ENCODE measurements at places on chromosomes 6 and 20. TPM values are rescaled to one million over a fixed set of nuclear protein-coding genes. Genes with fewer than 3 reads are reported as not detected.
A peak's percentile ranks its signal among the peaks of the same experiment; 100 is the strongest.

Gene GHRH
- total RNA-seq: not detected

Gene GSTA4
- total RNA-seq: 25.9 TPM

Gene ENPP4
- 2.2 TPM for total RNA-seq

Gene DTD1
- total RNA-seq: 70.5 TPM

Gene RBBP8NL
- not detected for total RNA-seq

Gene CRIP3
- total RNA-seq: not detected

Gene TNNC2
- total RNA-seq: 0.32 TPM

Gene TFAP2A
- total RNA-seq: 2.6 TPM

Gene ZNF165
- 0.86 TPM for total RNA-seq

Gene ADGRB3
- under 0.01 TPM for total RNA-seq

Gene GSTA2
- total RNA-seq: not detected

Gene PRICKLE4
- 0.86 TPM for total RNA-seq

GRCh38 chr6:43184268-43184985 lies 2.4 kb downstream of the CUL9 start:
- DNase-seq: no peak

- no peak for DNase-seq
Observed at GRCh38 chr6:122145741-122146240, 253.7 kb upstream of the HSF2 start.

GRCh38 chr20:3862333-3862732 lies 15.7 kb downstream of the MAVS start:
- no peak for DNase-seq

GRCh38 chr6:30790724-30791383 lies 46.5 kb upstream of the IER3 start:
- DNase-seq: no peak

DNA sequence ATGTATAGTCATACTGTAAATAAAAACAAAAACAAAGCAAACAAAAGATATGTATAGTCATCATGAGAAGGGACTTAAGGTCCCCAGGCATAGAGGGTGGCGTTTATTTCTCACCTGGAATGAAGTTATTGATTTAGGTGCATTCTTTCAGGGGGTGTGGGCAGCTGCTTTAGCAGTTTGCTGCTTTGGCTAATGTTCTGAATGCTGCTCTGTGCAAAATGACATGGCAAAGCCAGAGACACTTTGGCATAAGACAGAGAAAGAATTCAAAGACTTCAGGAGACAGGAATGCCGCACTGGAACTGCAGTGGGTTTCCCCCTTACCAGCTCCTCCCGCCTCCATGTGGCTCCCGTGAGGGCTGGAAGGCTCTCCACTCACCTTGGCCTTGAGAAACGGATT lies 36.4 kb upstream of the NELFCD start:
- DNase-seq: no peak

- peak; percentile 54 for DNase-seq
Observed at GRCh38 chr6:36682328-36683144, 4.0 kb downstream of the CDKN1A start.

- DNase-seq: no peak
Observed at GRCh38 chr6:35489066-35489465, 7.8 kb downstream of the TEAD3 start.

DNA sequence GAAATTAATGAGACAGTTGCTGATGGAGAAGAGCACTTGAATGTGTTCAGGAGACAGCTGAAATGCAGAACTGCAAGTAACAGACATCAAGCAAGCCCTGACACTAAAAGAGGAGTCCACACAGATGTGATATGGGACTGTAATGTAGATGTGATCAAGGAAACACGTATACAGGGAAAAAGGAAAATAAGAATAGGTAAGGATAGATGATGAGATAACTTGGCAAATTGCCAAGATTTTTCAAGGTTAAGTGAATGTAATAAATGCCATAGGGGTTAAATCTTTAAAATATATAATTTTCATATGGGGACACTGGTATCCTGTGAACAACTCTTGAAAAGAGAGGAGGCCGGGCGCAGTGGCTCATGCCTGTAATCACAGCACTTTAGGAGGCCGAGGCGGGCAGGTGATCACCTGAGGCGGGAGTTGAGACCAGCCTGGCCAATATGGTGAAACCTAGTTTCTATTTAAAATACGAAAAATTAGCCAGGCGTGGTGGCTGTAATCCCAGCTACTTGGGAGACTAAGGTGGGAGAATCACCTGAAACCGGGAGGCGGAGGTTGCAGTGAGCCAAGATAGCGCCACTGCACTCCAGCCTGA lies 7.2 kb upstream of the SNX14 start:
- DNase-seq: no peak

DNA sequence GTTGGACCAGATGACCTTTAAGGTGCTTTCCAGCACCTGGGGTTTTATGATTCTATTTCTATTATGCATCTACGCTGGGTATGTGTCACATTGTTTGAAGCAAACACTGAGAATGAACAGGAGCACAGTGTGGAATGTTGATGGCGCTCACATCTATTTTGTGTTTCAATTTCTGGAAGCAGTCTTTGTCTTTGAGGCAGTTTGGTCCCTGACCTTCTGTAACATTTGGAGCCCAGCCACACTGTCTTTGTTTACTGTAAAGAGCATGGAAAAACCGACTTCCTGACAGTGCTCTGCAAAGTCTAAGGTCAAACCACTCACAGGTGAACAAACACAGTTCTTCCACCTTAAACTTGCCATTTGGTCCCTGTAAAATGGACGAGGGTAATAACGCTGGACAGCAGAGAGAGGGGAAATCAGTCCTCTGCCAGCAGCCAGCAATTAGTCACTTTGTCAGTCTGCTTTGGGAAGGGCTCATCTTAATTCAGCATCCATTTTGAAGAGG lies 155.5 kb downstream of the PRL start:
- no peak for DNase-seq

- no peak for DNase-seq
Observed at GRCh38 chr20:60220706-60221105, 262.5 kb downstream of the CDH26 start.

DNA sequence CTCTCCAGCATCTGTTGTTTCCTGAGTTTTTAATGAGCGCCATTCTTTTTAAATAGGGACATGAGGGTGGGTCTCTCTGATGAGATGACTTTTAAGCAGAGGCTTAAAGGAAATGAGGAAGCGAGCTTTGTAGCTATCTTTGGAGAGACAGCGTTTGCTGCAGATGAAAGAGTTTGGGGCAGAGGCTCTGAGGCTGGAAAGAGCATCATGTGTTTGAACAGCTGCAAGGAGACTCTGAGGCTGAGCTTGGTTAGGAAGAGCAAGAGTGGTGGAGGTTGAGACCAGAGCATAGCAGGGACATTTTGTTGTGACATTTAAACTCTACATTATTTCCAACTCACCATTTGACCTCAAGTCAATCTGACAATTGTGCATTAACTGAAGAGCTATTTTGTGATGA lies 38.3 kb upstream of the TMX4 start:
- no peak for DNase-seq

DNA sequence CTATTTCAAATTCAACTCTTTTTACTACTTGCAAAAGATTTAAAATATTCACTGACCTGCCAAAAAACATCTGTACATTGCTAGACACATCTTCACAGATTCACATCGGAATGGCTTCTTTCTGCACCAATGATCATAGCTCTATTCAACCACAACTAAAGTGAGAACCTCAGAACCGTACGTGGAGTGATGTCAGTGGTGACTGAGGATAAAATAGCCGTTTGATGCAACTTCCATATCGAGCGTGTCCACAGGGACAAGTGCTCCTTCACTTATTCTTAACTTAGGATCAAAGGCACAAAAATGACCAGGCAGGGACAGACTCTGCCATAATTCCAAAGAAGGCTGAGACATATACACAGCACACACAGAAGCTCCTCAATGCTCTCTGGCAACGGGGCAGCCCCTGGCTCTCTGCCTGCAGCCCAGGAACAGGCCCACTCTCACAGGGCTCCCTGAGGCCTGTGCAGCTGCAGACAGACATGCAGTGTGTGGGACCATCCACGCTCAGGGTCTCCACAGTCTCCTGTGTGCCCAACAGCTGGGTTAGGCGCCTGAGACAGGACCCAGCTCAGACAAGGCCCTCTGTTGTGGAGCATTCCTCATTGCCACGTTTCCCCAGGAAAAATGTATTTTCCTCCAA lies 22.8 kb downstream of the FYN start:
- no peak for DNase-seq

DNA sequence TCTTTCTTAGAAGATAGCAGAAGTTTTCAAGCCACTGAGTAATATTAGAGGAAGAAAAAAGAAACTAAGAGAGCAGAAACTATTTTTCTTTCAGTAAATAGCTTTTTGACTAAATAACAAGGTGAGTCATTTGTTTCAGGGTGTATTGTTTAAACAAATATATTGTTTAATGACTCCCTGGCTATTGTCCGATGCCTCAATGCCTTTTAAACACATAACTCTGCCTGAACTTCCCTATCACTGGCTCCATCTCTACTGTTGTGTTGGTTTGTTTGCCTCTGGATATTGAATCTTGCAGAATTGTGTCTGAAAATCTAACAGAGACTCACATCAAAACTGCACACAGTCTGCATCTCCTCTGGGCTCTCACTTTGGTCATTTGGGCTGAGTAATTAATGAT lies 19.6 kb upstream of the CLIC5 start:
- DNase-seq: no peak

- DNase-seq: peak; percentile 56
Observed at GRCh38 chr20:6767536-6768227, at the start of gene BMP2. TSS of gene BMP2 (plus strand) at chr20:6767686. CDS start at chr20:6770127, 2,441 bp downstream.

DNA sequence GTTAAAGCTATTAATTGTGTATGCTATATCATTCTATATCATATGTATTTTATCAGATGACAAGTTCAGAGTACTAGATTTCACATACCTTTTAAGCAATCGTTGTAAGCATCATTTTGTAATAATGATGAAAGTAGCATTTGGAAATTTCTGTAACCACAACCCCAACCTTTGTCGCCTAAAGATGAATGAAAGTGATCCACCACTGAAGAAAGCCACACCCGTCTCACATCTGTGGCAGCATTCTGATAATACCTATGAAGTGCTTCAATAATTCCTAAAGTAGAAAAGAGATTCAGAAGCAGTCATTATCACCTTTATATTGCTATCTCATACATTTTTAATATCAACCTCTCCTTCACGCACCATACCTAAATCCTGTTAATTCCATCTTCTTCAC lies 16.6 kb downstream of the ZUP1 start:
- no peak for DNase-seq

- no peak for DNase-seq
Observed at GRCh38 chr20:7716286-7716972, 223.8 kb downstream of the HAO1 start.

GRCh38 chr6:101516578-101516977 lies 123.1 kb downstream of the GRIK2 start:
- DNase-seq: peak; percentile 5

DNA sequence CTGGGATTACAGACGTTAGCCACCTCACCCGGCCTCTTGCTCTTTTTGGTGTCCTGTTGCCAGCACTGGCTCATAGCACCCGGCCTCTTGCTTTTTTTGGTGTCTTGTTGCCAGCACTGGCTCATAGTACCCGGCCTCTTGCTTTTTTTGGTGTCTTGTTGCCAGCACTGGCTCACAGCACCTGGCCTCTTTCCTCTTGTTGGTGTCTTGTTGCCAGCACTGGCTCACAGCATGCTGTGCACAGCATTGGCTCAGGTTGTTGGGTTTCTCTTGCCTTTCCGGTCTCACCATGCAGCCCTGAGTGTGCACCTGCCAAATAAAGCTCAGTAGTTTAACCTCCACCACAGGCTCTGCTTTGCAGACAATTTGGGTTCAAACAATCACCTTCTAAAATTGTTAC lies 208.2 kb downstream of the THBS2 start:
- no peak for DNase-seq

GRCh38 chr6:110874880-110875547 lies 429 bp downstream of the AMD1 start:
- no peak for DNase-seq

- DNase-seq: no peak
Observed at GRCh38 chr20:59273739-59274357, 26.6 kb upstream of the EDN3 start.

DNA sequence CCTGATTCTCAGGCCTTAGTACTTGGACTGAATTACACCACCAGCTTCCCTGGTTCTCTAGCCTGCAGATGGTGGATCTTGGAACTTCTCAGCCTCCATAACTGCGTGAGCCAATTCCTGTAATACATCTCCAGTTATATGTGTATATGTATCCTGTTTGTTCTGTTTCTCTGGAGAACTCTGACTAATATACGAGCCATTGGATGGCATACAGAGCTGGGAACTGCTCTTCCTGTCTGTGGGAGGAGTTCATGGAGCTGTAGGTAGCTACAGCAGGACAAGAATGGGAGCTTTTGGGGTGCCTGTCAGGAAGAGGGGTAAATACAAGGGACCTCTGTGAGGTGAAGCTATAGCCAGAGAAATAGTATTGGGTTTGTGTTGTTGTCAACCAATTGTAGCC lies 41.2 kb downstream of the TMEM14A start:
- no peak for DNase-seq

All from fibroblast of villous mesenchyme (primary cell).